ENCODE measurements at places on chromosomes 12 and 14. TPM values are rescaled to one million over a fixed set of nuclear protein-coding genes. Genes with fewer than 3 reads are reported as not detected.

The MMAB gene
- 19.2 TPM for total RNA-seq

The NEDD1 gene
- 40.9 TPM for total RNA-seq

The SLC10A1 gene
- total RNA-seq: not detected

The PTPRR gene
- total RNA-seq: 2.8 TPM

The TRIAP1 gene
- total RNA-seq: 47.0 TPM

The SLC35F4 gene
- total RNA-seq: not detected

The KLHL33 gene
- 0.28 TPM for total RNA-seq

The AKAP3 gene
- total RNA-seq: 1.4 TPM

The PLBD1 gene
- 2.8 TPM for total RNA-seq

The MSI1 gene
- total RNA-seq: not detected

The C3AR1 gene
- 0.56 TPM for total RNA-seq

The BIN2 gene
- total RNA-seq: not detected

The GRIN2B gene
- 0.19 TPM for total RNA-seq

The BICD1 gene
- total RNA-seq: 12.8 TPM

The DPF3 gene
- total RNA-seq: 6.1 TPM

The FOXJ2 gene
- 4.0 TPM for total RNA-seq

The ANO2 gene
- total RNA-seq: 0.19 TPM

The SLC2A14 gene
- under 0.01 TPM for total RNA-seq

The RASSF8 gene
- total RNA-seq: 144 TPM

The ACSM4 gene
- not detected for total RNA-seq

The GPR162 gene
- 0.96 TPM for total RNA-seq
